ENCODE measurements at places on chromosomes 1 and 21.

GRCh38 chr1:171739656-171740055, 2.2 kb downstream of the VAMP4 start:
- no peak for DNase-seq

GRCh38 chr1:11690397-11691301, 861 bp upstream of the DRAXIN start:
- no peak for DNase-seq

- peak; percentile 61 for DNase-seq
Measured at GRCh38 chr1:36350659-36351226, 27.3 kb upstream of the EVA1B start.

GRCh38 chr1:215273838-215274516, 191.4 kb downstream of the KCNK2 start:
- no peak for DNase-seq

GRCh38 chr1:156698995-156699394, 6.4 kb downstream of the CRABP2 start:
- no peak for DNase-seq

DNA sequence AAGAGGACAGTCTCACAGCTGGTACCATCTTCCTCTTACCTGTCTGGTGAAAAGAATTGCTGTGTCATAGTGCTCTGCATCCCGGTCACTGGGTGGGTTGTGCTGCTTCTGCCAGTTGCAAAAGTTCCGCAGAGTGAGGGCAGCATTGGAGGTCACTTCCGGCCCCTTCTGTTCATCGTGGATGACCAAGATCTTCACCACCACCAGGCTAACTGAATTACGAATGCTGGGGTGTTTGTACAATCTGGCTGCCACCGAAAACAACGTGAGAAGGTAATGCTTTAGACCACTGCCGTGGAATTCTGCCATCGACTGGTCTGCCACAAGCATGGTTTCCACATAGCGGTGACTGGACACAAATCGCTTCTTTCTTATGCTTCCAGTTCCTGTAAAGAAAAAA, 2.9 kb downstream of the ADAMTS1 start:
- DNase-seq = no peak

DNA sequence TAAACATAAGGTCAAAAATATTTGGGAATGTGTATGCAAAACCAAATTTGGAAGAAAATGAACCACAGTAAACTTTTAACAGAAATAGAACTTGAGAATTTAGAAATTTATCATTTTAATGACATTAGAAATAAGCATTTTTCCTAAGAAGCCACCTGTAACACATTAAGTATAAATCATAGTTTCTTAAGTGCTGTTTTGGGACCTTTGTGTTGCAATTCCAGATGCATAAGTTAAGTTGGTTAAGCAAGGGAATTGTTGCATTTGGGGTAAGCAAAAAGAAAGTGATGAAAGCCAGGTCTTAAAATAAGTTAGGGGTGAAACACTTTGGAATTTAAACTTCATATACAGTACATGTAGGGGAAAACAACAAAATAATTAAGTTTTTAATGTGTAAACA, 49.8 kb downstream of the CDKN2C start:
- no peak for DNase-seq

DNA sequence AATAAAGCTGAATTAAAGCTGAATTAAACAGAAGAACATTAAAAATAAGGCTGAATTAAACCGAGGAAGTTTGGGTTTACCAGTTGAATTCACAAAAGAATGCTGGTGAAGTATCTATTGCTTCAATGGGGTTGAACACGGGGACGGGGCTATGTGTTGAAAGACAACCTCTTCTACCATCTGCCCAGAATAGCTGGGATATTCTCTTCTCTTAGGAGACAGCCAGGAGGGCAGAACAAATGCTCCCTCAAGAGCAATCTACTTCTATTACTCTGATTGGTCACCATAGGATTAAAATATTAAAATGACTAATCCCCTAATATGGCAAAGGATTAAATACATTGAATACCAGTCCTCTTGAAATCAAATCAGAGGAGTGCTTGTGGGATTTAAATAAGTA, 68.4 kb downstream of the LPGAT1 start:
- DNase-seq = no peak

GRCh38 chr1:164576291-164577271, 17.6 kb downstream of the PBX1 start:
- DNase-seq = no peak

- DNase-seq = no peak
Measured at GRCh38 chr1:34850382-34850781, 9.2 kb downstream of the SMIM12 start.

DNA sequence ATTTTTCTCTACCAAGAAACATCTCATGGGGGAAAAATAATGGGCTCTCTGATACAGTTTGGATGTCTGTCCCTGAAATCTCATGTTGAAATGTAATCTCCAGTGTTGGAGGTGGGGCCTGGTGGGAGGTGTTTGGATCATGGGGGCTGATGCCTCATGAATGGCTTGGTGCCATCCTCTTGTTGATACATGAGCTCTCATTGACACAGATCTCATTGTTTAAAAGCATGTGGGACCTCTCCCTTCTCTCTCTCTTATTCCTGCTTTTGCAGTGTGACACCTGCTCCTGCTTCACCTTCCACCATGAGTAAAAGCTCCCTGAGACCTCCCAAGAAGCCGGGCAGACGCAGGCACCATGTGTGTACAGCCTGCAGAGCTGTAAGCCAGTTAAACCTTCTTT, 332.5 kb upstream of the NRIP1 start:
- DNase-seq = no peak

DNA sequence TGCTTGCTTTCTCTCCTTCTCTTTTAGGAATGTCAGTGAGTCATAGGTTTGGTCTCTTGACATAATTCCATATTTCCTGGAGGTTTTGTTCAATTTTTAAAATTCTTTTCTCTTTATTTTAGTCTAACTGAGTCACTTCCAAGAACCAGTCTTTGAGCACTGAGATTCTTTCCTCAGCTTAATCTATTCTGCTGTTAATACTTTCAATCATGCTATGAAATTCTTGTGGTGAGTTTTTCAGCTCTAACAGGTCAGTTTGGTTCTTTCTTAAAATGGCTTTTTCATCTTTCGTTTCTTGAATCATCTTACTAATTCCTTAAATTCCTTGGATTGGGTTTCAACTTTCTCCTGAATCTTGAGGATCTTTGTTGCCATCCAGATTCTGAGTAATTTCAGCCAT, 321.0 kb downstream of the PTBP2 start:
- DNase-seq = no peak

DNA sequence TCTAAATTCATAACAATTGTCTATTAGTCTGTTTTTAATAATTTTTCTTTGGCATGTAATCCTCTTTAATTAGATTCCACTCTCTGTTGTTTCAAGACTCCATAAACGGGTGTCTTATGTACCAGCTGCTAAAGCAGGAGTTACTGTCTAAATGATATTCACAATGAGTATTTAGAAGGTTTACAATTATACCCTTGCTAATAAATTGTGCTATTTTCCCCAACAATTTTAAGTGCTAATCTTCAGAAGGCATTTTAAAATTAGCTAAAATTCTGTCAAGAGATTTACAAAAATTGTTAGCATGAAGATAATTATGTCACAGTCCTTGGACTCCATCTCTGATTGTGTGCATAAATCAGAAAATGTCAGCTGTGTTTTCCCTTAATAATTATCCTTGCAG, 83.7 kb downstream of the DPYD start:
- DNase-seq = no peak

- no peak for DNase-seq
Measured at GRCh38 chr1:10961300-10961833, 51.1 kb upstream of the TARDBP start.

GRCh38 chr1:1033731-1034438, 14.0 kb downstream of the AGRN start:
- peak; percentile 30 for DNase-seq

GRCh38 chr1:2801535-2802291, at the start of gene TTC34:
Gene TTC34 (minus strand): TSS chr1:2801693. CDS start chr1:2800827, 866 bp downstream.
- DNase-seq = peak; percentile 44

GRCh38 chr1:241532162-241532531, at the start of gene KMO:
Gene KMO (plus strand): TSS chr1:241532378. CDS start chr1:241532445, 67 bp downstream.
- no peak for DNase-seq

- no peak for DNase-seq
Measured at GRCh38 chr1:191963286-191963685, 195.0 kb upstream of the RGS18 start.

DNA sequence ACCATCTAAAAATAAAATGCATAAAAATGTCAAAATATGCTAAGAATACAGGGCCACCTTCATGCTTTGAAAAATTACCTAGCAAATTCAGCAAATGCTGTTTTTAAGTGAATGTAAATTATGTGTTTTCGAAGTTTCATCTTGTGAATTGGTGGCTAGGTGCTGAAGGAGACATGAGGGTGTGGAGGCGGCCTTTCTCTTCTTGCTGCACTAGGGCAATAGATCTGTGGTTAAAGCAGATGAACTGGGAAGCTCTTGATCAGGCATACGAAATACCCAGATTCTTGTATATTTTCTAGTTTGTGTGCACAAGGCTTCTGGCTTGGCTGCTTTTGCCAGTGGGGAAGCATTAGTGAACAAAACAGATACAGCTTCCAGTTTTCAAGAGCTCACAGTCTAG, 224.5 kb downstream of the ST6GALNAC3 start:
- DNase-seq = no peak

- DNase-seq = no peak
Measured at GRCh38 chr1:15332952-15333715, 76.6 kb upstream of the EFHD2 start.

DNA sequence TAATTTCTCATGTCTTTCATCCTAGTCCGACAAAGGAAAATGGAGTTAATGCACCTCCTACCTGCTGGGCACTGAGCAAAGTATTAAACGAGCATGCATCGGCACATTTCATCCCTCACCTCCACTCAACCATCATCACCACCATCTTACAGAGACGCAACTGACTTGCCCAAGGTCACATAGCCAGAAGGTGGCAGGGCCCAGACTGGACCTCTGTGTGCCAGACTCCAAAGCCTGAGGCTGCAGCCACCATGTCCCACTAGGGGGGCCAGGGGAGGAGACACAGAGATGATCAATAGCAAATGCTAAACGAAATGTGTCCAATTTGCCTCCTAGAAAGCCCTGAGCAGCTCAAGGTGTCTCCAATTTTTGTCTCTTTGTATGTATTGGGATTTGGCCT, 163.7 kb upstream of the EDN2 start:
- DNase-seq = no peak

GRCh38 chr1:50796272-50796671, 163.8 kb downstream of the FAF1 start:
- no peak for DNase-seq

DNA sequence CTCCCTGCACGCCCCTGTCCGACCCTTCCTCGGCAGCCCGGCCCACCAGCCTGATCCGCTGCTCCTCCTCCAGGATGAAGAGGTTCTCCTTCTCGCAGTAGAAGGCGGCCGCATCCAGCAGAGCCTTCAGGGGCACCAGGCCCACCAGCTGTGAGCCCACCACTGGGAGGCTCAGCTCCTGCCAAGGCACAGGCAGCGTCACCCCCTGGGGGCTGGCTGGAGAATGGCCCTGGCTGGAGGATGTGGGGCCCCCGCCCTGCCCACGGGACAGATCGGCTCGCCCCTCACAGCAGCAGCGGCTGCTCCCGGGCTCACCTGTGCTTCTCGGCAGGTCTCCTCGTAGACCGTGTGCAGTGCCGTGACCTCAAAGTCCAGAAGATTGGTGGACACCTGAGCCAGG, 5.3 kb downstream of the FTCD start:
- DNase-seq = peak; percentile 3

DNA sequence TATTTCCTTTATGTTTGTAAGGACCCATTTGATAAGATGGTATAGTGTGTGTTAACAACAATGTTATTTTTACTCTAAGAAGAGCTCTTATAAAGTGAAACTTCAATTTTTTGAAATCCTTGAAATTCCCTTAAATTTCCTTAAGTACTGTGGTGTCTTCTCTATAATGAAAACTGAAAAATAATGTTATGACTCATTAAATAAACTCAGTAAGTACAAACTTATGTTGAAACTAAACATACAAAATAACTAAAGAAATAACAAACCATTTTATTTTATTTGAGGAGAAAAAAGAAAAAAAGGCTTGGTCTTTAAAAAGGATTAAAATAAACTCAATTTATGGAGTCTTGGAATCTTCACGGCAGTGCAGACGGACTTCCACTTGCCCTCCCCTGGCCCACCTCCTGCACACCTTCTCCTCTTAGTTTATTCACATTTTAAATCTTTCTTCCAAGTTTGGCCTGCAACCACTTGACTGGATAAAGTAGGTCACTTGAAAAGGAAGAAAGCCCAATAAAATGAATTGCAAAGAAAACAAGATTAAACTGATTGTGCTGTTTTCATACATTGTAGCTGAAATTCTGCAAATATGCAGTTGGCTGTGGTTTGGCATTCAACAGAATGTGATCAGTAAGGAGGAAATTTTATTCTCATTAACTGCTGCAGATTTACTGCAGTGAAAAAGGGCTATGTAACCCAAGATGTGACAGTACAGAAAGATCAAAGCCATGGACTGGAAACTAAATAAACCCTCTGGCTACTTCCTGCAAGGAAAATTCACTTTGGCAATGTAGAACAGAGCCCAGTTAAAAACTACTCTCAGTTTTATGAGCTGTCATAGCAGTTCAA, 48.5 kb upstream of the SCYL3 start:
- no peak for DNase-seq

DNA sequence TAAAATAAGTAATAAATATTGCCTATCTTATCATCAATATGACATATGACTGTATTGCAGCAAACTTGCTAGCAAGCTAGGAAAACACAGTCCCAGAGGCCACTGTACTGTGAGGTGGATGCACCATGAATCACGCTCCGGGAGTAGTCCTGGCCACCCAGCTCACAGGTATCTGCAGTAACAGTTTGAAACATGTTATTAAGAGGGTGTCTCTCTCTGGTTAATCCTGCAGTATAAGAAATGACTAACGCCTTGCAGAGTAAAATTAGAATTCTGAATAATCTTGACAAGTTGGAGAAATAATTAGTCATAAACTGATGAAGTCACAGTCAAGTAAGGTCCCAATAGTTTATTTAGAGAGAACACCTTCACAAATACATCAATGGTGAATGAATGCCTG, 34.0 kb upstream of the DPT start:
- no peak for DNase-seq

GRCh38 chr1:40877698-40878097, 15.5 kb upstream of the CITED4 start:
- no peak for DNase-seq

DNA sequence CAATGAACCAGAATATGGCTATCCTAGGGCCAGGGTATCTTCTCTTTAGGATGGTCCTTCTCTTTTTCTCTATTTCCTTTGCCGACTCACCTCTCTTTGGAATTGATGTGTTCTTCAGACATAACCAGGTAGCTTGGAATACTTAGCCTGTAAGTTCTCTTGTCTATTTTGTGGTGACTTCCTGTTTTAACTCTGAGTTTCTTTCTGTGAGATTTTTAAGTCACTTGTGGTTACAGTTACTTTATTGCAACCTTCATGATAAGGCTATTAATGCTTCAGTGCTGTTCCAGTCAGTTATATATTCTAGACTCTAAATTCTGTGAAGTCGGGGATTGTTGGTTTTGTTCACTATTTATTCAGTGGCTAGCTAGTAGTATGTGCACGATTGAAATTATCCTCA, 46.2 kb downstream of the DISP1 start:
- DNase-seq = no peak
